ENCODE measurements at places on chromosomes 12 and 14. TPM values are rescaled to one million over a fixed set of nuclear protein-coding genes. Genes with fewer than 3 reads are reported as not detected.

GRCh38 chr12:52659951-52660350 is 7.9 kb upstream of the KRT2 start:
- no peak for DNase-seq

CLEC1A gene
- not detected for total RNA-seq

TBC1D30 gene
- total RNA-seq: 0.40 TPM

DNA sequence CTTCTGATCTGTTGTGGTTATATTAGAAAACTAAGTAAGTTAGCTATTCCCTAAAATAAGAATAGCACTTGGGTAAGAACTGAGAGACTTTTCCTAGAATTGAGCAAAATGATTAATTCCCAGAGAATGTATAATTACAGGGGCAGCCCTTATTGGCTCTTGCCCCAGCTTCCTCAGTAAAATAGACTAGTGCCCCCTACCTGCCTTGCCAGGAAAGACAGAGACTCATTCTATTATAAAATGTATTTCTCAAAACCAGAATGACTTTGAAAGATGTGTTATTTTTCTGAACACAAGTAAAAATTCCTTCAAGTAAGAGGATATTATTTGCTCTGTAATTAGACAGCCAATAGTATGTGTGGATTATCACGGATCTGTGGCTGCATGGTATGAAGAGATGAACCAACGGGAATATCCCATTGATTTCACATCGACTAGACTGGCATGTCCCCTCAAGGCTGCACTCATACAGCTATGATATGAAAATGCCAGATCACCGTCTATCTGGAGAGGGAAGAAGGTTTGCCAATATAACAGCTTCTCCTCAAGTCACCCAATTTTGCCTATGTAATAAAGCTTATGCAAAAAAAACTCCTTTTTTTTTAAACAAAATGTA is 7.4 kb upstream of the GLRX5 start:
- DNase-seq: peak; percentile 80

SRGAP1 gene
- total RNA-seq: 0.02 TPM

DNA sequence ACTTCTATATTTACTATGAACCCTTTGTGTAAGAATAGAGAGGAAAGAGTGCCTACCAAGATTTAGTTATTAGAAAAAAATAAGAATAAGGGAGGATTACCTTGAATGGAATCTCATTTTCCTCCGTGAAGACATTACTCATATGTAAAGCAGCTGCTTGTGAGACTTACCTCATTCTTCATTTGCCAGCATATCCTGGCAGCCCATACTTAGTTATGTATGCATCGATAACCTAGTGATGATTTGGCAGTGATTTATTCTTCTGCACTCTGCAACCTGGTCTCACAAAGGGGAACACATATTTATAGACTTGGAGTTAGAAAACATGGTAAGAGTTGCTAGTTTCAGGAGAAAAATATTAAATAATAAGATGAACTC is 56.8 kb downstream of the LRFN5 start:
- DNase-seq: no peak

DNA sequence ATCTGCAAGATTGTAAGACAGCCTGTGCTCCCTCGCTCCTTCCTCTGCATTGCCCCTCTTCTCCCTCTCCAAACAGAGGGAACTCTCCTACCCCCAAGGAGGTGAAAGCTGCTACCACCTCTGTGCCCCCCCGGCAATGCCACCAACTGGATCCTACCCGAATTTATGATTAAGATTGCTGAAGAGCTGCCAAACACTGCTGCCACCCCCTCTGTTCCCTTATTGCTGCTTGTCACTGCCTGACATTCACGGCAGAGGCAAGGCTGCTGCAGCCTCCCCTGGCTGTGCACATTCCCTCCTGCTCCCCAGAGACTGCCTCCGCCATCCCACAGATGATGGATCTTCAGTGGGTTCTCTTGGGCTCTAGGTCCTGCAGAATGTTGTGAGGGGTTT is 37.4 kb downstream of the DAD1 start:
- peak; percentile 48 for DNase-seq

DNA sequence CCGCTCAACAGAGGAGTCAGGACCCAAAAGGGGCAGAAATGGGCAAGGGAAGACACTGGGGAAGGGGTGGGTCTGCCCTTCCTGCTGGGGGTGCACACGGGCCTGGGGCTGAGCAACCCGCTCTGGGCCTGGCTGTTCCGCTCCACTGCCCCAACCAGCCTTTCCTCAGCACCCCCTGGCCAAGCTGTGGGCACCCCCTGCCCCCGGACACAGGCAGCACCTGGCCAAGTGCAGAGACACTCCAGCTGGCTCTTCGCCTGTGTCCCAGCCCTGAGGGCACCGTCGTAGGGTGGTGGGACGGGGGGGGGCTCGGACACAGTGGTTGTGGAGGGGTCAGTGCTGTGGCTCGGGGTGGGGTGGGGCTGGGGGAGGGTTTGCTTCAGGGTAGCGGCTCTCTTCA is 10.3 kb downstream of the PACS2 start:
- DNase-seq: no peak

EMP1 gene
- total RNA-seq: 3.6 TPM

CEBPE gene
- 0.34 TPM for total RNA-seq

SELPLG gene
- 23.8 TPM for total RNA-seq

DNA sequence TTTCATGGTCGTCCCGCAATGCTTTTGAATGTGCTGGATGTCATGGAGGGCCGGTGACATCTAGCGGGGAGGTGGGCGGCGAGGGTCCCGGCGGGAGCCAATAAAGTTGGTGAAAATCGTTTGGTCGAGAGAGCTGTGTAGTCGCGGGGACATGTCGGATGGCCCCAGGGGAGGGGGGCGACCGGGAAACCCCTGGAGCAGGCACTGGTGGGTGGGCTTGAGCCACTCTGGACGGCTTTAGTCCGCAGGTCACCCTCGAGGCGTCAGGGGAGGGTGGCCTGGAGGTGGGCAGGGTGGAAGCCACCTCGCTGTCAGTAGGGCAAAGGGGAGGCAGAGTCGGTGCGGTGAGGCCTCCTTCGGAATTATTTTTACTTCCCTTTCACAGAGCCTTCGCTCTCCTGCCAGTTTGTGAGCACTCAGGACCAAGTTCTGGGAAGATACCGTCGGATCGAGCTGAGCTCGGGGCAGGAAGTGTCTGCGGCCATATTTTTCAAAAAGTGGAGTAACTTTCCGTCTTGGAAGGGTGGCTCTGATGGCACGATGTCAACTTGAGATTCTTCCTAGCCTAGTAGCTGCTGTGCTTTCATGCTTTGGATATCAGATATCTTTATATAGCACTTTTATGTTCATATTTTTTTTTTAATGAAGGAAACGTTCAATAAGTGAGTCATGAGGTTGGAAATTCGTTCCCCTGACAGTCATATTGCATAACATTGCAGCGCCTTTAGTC is 28.2 kb downstream of the WBP11 start:
- DNase-seq: peak; percentile 39

- no peak for DNase-seq
These were observed 33.0 kb downstream of the ARL6IP4 start for GRCh38 chr12:123013185-123014095.

- no peak for DNase-seq
These were observed at the start of gene CNTN1 for GRCh38 chr12:40691913-40692764. Gene CNTN1 (plus strand): TSS chr12:40692439.

CYP27B1 gene
- total RNA-seq: 7.6 TPM

DNA sequence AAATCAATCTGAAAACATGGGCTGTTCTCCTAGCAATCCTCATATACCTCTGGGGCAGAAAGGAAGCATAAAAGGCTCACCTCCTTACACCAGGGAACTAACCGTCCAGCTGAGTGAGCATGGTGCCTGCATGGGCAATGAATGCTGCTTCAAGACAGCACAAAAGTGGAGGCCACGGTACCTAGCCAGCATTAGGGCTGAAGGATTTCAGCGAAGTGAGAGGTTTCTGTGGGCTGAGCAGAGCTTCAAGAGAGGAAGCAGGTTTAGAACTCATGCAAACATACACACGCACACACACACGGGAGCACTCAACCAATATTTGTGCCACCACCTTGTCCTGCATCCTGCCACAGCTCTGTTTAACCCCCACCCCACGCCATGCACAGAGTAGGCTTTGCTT is 838.5 kb upstream of the TMEM132C start:
- DNase-seq: no peak

- DNase-seq: peak; percentile 62
These were observed 10.0 kb upstream of the DDX47 start for GRCh38 chr12:12803186-12803585.

- no peak for DNase-seq
These were observed 37.9 kb upstream of the MDM1 start for GRCh38 chr12:68370006-68370590.

DNA sequence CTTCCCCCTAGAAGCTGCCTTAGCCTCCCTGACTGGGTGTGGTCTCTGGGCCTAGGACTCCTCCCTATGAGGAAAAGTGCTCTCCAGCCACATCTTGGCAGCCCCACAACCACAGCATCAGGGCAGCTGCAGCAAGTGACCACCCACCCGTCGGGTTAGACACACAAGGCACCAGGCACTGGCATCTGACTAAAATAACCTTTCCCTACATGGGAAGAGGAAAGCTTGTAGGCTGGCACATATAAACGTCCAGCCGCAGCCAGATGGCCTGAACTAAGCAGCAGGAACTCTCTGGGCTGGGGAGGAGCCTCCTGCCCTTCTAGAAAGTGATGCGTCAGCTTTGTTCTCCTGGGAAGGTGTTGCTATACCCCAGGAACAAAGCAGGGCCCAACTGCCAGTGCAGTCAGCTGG is 328.7 kb downstream of the DPF3 start:
- DNase-seq: no peak

TGFB3 gene
- 3.4 TPM for total RNA-seq

DNA sequence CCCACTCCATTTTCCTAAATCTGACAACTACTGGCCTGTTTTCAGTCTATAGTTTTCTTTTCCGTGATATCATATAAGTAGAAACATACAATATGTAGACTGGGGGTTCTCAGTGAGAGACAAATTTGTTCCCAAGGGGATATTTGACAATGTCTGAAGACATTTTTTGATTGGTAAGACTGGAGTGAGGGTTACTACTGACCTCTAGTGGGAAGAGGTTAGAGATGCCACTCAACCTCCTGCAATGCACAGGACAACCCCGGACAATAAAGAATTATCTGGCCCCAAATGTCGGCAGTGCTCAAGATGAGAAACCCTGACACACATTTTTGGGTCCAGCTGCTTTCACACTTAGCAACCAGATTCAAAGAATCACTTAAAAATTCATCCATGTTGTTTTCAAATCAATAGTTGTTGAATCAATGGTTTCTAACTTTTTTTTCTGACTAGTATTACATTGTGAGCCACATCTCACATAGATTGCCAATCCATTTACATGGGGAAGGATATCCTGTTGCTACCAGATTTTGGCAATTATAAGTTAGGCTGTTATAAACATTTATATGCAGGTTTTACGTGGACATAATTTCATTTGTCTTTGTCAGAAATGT is 307.1 kb downstream of the RPL10L start:
- DNase-seq: peak; percentile 1

MANSC1 gene
- 0.20 TPM for total RNA-seq

- DNase-seq: no peak
These were observed 25.5 kb downstream of the GXYLT1 start for GRCh38 chr12:42119085-42119633.

BCL2L14 gene
- total RNA-seq: 3.7 TPM

- DNase-seq: no peak
These were observed 51.9 kb downstream of the ZFP36L1 start for GRCh38 chr14:68740788-68741476.

DNA sequence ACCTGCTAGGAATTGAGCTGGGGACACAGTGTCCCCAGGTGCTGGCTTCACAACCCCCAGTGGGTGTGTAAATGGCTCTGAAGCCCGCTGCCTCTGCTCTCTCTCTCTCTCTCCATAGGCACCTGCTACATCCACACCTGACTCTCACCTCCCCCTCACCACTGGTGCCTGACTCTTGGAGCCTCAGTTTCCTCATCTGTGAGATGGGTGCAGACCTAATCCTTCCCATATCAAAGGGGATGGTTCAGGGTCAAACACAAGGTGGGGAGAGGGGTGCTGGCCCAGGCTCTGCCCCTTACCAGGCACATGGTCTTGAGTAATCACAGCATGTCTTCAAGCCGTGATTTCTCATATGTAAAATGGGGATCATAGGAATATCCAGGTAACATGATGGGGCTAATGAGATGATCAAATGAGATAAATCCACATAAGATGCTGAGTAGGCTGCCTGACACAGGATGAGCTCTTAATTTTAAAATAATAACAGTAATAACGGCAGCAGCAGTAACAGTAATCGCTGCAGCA is 37.6 kb downstream of the TESC start:
- no peak for DNase-seq

GRCh38 chr12:10068644-10069043 is 30.1 kb downstream of the CLEC1A start:
- DNase-seq: no peak

LRFN5 gene
- total RNA-seq: not detected

KCNJ8 gene
- total RNA-seq: not detected

DNA sequence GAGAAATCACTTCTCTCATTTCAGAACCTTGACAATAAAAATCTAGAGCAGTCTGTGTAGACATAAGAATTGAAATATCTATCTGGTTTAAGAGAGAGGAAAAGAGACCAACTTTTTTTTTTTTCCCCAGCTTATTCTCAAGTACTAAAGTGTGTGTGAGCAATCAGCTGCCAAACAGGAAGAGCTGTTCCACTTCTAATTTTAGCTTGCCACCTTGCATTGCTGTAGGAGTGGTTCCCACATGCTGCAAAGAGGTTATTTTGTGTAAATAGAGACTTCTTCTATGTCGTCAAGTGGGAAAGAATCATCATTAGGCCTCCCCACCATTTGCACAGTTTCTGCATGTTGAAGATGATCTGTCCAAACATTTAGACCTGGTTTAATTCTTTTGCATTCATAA is 142.6 kb downstream of the NPAS3 start:
- no peak for DNase-seq

GRCh38 chr12:75977952-75978671 is 53.5 kb downstream of the PHLDA1 start:
- DNase-seq: peak; percentile 88

GRCh38 chr14:99924379-99924778 is 131.2 kb downstream of the EML1 start:
- DNase-seq: no peak

TMEM132D gene
- not detected for total RNA-seq

TPH2 gene
- not detected for total RNA-seq

DNA sequence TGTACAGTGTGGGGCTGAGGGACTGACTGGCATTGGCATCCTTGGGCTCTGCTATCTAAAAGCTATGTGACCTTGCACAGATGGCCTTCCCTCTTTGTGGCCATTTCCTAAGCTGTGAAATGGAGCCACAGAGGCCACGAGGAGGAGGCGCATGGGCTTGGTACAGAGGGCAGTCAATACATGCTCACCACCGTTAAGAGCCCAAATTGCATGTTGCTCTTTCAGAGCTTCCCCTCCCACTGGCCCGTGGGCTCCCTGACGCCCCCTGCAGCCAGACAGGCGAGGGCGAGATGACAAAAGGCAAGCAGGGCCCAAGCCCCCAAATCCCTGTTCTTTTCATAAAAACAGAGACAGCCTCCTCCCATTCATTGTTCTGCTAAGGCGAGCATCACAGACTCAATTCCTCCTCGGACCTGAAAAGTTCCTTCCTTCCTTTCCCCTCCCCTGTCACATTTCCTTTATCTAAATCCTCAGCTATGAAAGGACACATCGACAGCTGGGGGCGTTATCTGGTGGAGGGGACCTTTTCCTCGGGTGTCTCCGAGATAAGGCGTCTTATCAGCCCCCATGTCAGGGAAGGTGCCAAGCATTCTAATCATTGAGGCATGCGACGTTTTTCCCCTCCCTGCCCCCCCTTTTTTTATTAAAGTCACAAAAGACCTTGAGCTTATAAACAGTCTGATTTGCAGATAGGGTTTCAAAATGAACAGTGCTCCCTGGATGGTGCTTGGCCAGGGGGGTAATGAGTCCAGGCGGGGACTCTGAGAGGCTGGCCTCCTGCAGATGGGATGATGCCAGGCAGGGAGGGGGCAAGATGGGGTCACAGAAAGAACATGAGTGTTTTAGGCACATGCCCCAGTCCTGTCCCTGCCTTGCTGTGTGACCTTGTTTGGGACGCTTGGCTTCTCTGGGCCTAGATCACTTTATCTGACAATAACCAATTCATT is 26.4 kb downstream of the FAM222A start:
- DNase-seq: peak; percentile 23

SERPINA9 gene
- total RNA-seq: not detected

All from activated CD8-positive, alpha-beta T cell treated with anti-CD3 and anti-CD28 coated beads for 36 hours (primary cell).